Activated naive CD4-positive, alpha-beta T cell treated with Interleukin-2 at 50 U/mL for 16 hours (primary cell): ENCODE measurements at places on chromosomes 5 and 9.

- no peak for DNase-seq
Observed at GRCh38 chr9:23850242-23850689, 24.2 kb upstream of the ELAVL2 start.

DNA sequence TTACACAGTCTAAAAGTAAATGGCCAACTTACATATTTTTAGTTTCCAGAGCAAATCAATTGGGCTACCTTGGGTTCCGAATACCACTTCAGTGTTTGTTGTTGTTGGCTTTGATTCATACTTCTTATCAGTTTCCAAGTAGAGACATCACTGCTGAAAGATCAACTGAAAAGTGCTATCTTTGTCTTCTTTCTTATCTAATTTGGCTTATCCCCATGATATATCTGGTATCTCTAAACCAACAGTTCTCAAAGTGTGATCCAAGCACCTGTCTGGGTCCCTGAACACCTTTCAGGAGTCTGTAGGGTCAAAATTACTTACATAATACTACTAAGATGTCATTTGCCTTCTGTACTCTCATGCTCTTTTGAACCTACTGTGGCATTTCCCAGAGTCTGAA lies 200.0 kb downstream of the PARP8 start:
- DNase-seq: no peak

- DNase-seq: no peak
Observed at GRCh38 chr9:98955259-98955658, 11.6 kb downstream of the COL15A1 start.

GRCh38 chr5:153523831-153524230 lies 33.4 kb downstream of the GRIA1 start:
- no peak for DNase-seq

DNA sequence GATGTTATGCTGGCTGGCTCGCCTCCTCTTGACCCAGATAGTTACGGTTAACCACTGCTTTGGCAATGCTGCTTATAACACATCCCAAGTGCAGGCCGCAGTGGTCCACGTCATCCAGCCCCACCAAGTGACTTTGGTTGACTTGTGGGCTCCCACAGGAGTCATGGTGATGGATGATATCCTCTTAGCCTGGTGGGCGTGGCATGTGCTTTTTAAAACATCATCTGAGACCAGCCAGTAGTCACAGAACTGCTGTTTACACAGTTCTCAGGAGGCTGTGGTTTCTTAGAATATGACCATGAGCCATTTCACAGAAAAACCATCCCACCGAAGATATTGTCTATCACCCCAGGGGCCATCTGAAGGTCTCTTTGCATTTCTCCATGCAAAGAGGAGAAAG lies 216.9 kb downstream of the SH3GL2 start:
- no peak for DNase-seq

- DNase-seq: no peak
Observed at GRCh38 chr9:26928902-26929495, 18.0 kb downstream of the PLAA start.
